ENCODE measurements at places on chromosomes 3 and 15.

DNA sequence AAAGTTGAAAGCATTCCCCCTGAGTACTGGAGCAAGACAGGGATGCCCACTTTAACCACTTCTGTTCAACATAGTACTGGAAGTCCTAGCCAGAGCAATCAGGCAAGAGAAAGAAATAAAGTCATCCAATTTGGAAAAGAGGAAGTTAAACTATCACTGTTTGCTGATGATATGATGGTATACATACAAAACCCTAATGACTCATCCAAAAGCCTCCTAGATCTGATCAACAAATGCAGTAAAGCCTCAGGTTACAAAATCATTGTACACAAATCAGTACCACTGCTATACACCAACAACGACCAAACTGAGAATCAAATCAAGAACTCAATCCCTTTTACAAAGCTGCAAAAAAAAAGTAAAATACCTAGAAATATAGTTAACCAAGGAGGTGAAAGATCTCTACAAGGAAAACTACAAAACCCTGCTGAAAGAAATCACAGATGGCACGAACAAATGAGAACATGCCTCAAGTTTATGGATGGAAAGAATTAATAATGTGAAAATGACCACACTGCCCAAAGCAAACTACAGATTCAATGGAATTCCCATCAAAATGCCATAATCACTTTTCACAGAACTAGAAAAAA is 40.3 kb downstream of the RPL39L start:
- no peak for DNase-seq

DNA sequence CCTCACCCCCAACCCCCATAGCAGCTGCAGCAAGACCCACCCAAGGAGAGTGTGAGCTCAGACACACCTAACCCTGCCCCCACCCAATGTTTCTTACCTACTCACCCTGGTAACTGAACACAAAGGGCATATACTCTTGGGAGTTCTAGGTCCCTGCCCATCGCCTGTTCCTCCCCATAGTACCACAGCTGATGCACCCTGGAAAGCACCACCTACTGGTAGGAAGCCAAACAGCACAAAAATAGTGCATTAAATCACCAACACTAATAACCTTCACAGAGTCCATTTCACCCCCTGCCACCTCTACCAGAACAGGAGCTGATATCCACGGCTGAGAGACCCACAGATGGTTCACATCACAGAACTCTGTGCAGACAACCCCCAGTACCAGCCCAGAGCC is 245.2 kb downstream of the EFHB start:
- DNase-seq, result no peak

GRCh38 chr15:62618846-62619504 is 423.6 kb upstream of the TPM1 start:
- DNase-seq, result no peak

DNA sequence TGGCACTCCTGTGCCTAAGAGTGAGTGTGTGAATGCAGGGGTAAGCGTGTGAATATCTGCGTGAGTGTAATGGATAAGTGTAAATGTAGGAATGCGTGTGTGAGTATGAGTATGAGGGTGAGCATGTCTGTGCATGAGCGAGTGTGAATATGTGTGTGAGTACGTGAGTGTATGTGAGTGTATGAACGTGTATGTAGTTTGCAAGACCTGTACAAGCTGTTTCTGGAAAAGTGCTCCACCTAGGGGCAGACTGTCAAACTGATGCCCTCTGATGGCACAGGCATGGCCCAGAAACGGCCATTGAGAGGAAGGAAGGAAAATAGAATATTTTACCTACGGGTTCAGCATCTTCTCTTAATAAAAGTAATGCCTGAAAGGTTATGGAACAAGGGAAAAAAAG is 24.4 kb upstream of the FRMD4B start:
- peak; percentile 19 for DNase-seq

DNA sequence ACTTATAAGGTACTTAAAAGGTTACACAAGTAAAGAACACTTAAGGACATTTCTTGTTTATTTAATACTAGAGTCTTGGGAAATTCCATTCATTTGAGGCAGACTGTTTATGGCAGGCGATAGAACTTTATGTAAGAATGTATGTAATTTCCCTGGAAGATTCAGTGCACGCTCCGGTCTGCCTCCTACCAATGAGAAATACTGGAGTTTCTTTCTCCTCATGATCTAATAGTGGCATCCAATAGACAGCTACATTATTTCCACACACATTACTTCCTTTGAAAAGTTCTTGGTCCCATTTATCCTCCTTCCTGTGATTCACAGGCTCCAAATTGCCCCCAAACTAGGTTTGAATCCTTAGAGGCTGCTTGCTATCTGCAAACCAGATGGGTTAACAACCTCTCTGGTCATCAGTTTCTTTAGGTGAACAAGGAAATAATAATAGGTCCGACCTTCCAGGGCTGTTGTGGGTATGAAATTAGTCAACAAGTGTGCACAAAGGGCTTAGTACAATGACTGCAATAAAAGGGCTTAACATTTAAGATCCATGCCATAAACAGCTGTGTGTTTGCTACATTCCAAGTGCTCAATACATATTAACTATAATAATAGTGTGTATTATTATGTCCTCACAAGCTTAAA is 30.7 kb downstream of the EIF4E3 start:
- DNase-seq, result no peak

- DNase-seq, result no peak
These were observed 115.7 kb downstream of the TMCC1 start for GRCh38 chr3:129777806-129778205.

DNA sequence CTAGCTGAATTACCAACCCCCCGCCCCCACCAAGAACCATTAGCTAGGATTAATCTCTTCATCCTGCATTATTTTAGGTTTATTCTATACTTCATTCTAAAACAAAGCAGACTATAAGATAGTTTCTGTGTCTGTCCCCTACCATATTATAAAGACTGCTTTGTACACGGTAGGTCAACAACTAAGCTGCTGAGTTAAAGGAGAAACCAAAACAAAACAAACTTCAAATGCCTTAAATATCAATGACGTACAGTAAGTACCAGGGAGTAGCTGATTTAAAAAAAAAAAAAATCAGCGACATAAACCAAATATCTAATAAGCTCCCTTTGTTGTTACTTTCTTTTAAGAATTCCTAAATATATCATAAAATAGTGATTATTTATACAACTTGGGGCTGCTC is 7.8 kb upstream of the VGLL4 start:
- DNase-seq, result no peak

GRCh38 chr3:25678581-25678980 is 13.9 kb upstream of the TOP2B start:
- DNase-seq, result no peak

DNA sequence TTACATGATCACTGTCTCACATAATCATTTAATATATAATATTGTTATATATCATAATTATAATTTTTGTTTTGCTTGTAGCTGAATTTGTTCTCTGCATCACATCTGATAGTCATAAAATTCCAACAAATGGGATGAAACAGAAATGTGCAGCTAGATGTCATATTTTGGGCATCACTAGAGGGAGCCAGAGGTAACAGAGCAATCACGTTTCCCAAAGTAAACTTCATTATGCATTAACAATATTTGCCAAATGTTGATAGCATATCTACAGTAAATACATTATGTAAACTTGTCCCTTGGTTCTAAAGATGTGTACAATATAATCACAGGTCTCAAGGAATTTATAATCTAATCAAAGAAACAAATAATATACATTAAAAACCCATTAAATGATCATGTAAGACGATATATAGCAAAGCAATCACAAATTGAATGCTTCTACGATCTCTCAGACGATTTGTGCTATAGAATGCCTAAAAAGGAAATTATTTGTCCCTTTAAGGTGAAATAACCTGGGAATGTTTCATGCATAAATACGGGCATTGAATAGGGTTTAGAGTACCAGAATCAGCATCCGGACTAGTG is 234.2 kb upstream of the MCTP2 start:
- DNase-seq, result no peak

DNA sequence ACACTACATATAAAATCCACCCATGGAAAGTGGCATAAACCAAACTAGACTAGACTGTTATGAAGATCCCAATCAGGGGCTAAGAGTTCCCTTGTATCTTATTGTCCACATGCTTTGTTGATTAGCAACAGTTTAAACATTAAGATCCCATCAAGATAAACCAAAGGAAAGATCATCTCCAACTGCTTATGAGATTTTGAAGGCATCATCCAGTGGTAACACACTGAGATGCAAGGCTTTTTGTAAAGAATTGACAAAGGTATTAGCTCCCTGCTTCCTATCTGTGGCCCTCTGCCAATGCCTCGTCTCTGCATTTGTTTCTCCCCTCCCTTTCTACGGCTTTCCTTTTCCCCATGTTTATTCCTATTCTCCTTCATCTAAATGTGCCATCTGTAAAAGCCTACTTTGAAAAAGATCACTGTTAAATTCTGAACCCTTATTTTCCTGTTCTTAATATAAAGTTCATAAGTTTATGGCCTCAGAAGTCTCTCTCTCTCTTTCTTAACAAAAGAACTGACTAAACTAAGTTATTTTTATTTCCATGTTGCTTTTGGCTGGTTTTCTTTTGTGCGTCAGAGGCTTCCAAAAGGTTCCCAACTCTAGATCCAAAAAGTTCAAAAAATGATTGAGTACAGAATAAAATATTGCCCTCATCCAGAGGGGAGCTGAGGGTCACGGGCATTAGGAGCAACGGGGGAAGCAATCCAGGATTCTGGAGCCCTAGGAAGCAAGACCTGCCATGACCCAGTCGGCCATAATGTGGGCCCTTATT is 5.5 kb downstream of the PLD1 start:
- no peak for DNase-seq

- DNase-seq, result no peak
These were observed 11.2 kb downstream of the ANXA2 start for GRCh38 chr15:60386615-60387014.

GRCh38 chr3:63870615-63871005 is 6.9 kb downstream of the ATXN7 start:
- no peak for DNase-seq
